ENCODE measurements at places on chromosomes 1 and 21.

DNA sequence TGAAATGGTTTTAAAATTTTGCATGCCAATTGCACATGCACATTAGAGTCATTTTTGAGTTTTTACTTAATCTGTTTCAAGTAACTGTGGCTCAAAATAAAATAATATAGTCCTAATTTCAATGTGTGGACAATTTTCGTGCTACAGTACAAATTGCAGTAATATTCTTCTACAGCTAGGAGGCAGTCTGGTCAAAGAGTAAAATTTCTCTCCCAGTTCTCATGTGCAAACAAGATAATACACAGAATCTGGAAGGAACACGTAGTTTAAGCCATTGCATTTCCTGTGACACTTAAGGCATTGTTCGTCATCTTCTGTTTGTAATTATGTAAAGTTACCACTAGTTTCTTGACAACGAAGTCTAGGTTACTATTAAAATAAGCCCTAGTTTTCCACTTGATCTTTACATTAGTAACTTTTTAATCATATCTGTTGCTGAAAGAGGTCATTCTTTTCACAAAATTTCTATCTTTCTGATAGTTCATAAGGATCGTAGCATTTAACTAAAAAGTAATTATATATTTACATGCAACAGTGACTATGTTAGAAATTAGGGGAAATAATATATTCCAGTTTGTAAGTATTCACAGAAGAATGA lies 28.9 kb downstream of the ODR4 start:
- no peak for DNase-seq

DNA sequence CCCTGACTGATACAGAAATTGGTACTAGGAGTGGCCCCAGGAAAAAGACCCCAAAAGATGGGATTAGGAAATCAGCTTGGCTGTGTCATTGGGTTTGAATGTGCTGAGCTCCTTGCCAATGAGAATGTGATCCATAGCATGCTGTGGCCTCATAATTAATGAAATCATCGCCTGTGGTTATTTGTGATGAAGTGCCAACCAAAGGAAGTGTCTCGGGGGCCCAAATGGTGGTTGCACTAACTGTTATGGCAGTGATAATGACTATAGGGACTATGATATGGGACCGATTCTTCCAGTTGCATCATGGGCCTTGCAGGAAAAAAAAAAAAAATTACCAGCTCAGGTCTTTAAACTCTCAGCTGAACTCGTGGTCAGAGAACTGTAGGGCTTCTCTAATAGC lies 15.4 kb upstream of the ZDHHC18 start:
- no peak for DNase-seq

DNA sequence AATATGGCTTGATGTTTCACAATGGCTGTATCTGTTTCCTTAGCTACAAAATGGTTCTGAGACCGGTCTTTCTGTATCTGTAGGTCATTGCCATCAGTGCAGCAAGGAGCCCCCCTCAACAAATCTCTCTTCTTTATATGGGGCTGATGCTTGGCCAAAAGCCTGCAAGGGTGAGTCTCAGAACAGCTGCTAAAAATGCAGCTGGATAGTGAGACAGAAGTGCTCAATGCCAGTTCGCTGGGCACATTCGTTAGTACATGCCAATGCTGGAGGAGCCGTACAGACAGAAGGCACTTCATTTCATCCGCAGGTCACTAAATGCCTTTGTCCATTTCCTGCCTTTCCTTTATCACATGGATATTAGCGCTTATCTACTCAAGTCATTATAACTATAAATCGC lies 67.3 kb downstream of the RUNX1 start:
- no peak for DNase-seq

- no peak for DNase-seq
Measured at GRCh38 chr1:223211323-223211985, 68.4 kb upstream of the TLR5 start.

DNA sequence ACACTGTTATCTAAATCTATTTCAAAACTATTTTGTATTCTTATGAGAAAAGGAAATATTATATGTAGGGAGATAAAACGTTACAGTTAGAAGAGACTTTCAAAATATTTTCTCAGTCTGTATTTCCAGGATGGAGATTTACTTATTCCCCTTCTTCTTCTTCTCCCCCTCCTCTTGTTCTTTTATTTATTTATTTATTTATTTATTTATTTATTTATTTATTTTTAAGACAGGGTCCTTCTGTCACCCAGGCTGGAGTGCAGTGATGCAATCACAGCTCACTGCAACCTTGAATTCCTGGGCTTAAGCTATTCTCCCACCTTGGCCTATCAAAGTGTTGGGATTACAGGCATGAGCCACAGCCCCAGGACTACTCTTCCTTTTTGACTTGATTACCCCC lies 2.8 kb upstream of the RPF1 start:
- DNase-seq = no peak

- DNase-seq = no peak
Measured at GRCh38 chr1:79362470-79362869, 355.9 kb upstream of the ADGRL4 start.

- no peak for DNase-seq
Measured at GRCh38 chr1:151512801-151513625, 1.8 kb downstream of the CGN start.

GRCh38 chr21:44919913-44920693 lies 596 bp downstream of the ITGB2 start:
- DNase-seq = no peak

GRCh38 chr1:231199868-231200267 lies 38.0 kb downstream of the TRIM67 start:
- no peak for DNase-seq

- DNase-seq = no peak
Measured at GRCh38 chr1:115461526-115461925, 123.5 kb upstream of the NGF start.

- DNase-seq = no peak
Measured at GRCh38 chr1:32345289-32345827, 9.3 kb upstream of the MARCKSL1 start.

GRCh38 chr1:32063261-32063681 lies 9.5 kb upstream of the TMEM39B start:
- DNase-seq = no peak

DNA sequence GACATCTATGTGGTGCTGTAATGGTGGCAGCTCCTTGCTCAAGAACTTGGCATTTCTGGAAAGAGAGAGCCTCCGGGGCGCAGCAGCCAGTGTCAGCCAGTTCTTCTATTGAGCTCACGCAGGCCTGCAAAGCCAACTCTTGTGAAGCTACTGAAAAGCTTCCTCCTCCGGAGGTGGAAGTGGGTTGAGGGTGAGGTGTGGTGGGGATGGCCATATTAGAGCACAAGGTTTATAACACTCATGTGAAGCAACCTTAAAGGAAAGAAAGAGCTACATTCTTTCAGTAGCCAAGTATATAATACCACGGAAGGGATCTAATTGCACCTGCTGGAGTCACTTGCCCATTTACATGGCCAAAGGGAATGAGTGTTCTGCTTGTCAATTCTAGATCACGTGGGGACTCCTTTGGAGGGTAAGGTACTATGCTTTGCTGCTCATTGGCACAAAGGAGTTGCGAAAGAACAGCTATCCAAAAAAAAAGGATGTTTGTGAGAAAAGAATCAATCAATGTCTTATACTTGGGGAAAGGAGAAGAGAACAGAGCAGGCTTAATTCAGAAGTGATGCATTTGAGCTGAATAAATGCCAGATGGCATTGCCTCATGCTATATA lies 18.3 kb upstream of the MAP10 start:
- no peak for DNase-seq

- no peak for DNase-seq
Measured at GRCh38 chr1:228082918-228083870, 686 bp downstream of the ARF1 start.

GRCh38 chr1:118321840-118322239 lies 136.8 kb upstream of the SPAG17 start:
- no peak for DNase-seq

- no peak for DNase-seq
Measured at GRCh38 chr1:245458234-245458633, 303.4 kb downstream of the KIF26B start.

GRCh38 chr1:9827558-9828185 lies 3.9 kb upstream of the CLSTN1 start:
- no peak for DNase-seq

DNA sequence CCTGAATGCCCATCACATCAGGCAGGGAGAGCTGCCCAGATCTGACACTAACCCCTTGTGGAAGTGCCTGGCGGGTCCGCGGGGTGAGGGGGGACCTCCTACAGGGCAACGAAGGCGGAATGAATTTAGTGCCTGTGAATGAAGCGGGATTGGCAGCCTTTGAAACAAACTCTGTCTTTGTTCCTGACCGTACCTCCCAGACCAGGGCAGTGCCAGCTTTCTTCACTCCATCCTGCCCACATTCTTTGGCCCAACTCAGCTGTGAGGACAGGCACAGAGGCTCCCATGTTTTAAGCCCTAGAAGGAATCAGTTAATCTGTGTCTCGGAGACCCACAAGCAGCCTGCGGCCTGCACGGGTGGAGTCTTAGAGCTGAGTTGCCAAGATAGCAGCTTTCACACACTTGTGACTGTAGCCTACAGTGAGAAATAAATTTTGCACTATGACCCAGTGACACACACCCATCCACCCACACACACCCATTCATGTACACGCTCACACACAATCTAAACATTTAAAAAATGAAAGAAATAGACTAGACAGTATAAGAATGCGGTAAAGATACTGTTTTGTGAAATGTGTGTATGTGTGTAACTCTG lies 60.1 kb upstream of the USP24 start:
- DNase-seq = no peak

DNA sequence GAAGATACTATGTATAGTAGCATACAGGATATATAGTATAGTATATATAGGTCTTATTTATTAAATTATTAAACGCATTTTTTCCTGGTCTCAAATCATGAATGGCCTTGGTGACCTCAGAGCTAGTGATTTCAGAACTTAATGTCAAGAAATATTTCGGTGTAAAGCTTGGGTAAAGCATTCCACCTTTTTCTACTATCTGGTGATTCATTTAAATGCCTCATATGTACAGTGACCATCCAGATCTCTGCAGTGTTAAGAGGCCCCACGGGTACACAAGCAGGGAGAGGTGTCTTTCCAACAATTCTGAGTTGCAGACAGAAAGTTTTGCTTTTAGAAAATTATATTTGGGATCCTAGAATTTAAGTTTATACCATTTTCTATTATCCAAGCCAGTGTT lies 626.5 kb downstream of the PTPRC start:
- no peak for DNase-seq

- no peak for DNase-seq
Measured at GRCh38 chr1:59560807-59561450, 253.8 kb upstream of the HOOK1 start.

DNA sequence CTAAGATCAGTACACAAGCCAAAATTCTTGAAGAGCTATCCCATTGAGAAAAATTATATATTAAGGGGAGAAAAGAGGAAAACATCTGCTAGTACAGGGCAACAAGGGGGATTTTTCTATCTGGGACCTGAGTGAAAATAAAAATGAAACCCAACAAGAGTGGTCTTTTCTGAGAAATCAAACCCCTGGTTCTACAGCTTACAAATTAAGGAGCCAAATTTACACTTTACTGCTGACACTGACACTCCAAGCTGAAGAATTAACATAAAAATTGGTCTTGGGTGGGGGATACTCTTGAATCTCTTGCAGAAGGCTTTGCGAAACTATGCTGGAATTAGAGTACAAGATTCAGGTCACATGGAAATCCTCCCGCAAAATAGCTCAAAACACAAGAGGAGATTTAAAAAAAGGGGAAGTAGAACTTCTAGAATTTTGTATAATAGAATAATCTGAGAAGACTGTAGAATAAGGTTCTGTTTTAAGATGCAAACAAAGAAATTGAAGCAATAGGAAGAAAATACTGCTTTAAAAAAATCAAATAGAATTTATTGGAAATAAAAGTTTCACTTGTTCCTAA lies 32.1 kb upstream of the HSPA13 start:
- DNase-seq = no peak

GRCh38 chr1:170749549-170749948 lies 85.6 kb downstream of the PRRX1 start:
- no peak for DNase-seq

- DNase-seq = no peak
Measured at GRCh38 chr1:219472596-219472995, 140.3 kb downstream of the ZC3H11B start.

- no peak for DNase-seq
Measured at GRCh38 chr1:218986816-218987215, 186.9 kb upstream of the LYPLAL1 start.

GRCh38 chr1:46425726-46426125 lies 31.6 kb downstream of the FAAH start:
- no peak for DNase-seq

DNA sequence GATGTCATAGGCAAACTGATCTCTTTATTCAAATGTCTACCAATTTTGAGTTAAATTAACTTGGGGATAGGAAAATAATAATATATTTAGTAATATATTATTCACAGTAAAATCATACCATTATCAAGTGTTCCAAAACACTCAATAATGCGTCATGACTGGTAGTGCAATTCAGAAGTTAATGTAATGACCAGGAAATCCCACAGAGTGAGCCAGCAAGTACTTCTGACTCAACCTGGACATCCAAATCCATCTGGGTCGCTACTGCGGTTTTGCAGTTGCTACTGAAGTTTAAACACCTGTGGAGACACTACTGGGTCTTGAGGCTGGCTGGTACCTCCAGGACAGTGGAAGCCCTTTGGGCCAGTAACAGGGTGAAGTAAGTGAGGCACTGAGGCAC lies 44.8 kb downstream of the DPYD start:
- DNase-seq = no peak

DNA sequence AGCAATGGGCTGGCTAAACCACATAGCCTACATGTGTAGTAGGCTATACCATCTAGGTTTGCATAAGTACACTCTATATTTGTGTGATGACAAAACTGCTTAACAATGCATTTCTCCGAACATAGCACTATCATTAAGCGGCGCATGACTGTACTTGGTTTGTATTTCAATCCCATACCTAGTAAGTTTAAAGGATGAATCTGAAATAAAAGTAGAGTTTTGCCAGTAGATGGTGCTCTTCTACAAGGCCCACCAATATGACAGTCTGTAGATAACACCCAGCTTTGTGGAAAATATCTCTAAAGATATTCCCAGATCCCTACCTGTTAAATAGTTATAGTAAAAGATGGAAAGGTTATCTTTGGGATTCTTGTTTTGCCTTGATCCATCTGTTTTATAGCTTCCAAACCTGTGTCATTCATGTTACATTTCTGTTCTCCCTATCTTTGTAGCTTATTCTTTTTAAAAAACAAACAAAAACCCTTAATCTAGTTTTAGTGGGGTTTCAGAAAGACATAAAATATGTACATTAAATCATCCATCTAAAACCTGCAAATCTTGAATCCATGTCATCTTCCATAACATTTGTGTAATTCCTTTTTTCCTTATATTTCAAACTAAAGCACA lies 33.9 kb upstream of the ASPM start:
- DNase-seq = no peak

All from stimulated activated CD4-positive, alpha-beta T cell treated with anti-CD3 and anti-CD28 coated beads, Interleukin-2, amount 100 ng/mL, for 4 hours (primary cell).